Mesangial cell (primary cell): ENCODE measurements at places on chromosomes 13 and 19. TPM values are rescaled to one million over a fixed set of nuclear protein-coding genes. Genes with fewer than 3 reads are reported as not detected.

The COL5A3 gene
- 0.25 and 0.98 TPM in 2 replicates for total RNA-seq

The ZNF681 gene
- 1.3 and 1.6 TPM in 2 replicates for total RNA-seq

The ZNF443 gene
- total RNA-seq, result 1.9 and 2.0 TPM in 2 replicates

The MTIF3 gene
- total RNA-seq, result 26.0 and 30.1 TPM in 2 replicates

The GRIN2D gene
- 0.49 and 1.3 TPM in 2 replicates for total RNA-seq

The OR7D2 gene
- 0.51 TPM in 1 of 2 replicates, not detected in the other for total RNA-seq

The NLRP11 gene
- total RNA-seq, result not detected in 2 replicates

The FLT3LG gene
- total RNA-seq, result 0.81 and 5.7 TPM in 2 replicates

The CADM4 gene
- total RNA-seq, result 24.4 and 39.2 TPM in 2 replicates

The SLC1A5 gene
- 181 and 284 TPM in 2 replicates for total RNA-seq

The CRTC1 gene
- 2.6 and 12.7 TPM in 2 replicates for total RNA-seq

The PTGIR gene
- 1.0 TPM in 1 of 2 replicates, not detected in the other for total RNA-seq

The ZNF480 gene
- 3.9 and 9.0 TPM in 2 replicates for total RNA-seq

The KASH5 gene
- total RNA-seq, result not detected in 2 replicates

The FAM216B gene
- not detected in 2 replicates for total RNA-seq

The C13orf42 gene
- not detected in 2 replicates for total RNA-seq

The ERFL gene
- not detected in 2 replicates for total RNA-seq

The SMIM44 gene
- total RNA-seq, result not detected in 2 replicates

The KLF1 gene
- not detected in 2 replicates for total RNA-seq

The SIGLECL1 gene
- not detected in 2 replicates for total RNA-seq

The CXCL17 gene
- not detected in 2 replicates for total RNA-seq

The UBE2L5 gene
- total RNA-seq, result not detected in 2 replicates

The GNA15 gene
- total RNA-seq, result not detected in 2 replicates

The ADGRE2 gene
- 0.51 TPM in 1 of 2 replicates, not detected in the other for total RNA-seq

The ANKLE1 gene
- 0.76 and 2.4 TPM in 2 replicates for total RNA-seq

The ZNF805 gene
- 6.2 and 14.1 TPM in 2 replicates for total RNA-seq

The CLEC4G gene
- not detected in 2 replicates for total RNA-seq

The FAM124A gene
- total RNA-seq, result 0.25 and 0.33 TPM in 2 replicates

The NBEA gene
- 1.8 and 5.1 TPM in 2 replicates for total RNA-seq
